ENCODE measurements at places on chromosomes 4 and X.

GRCh38 chrX:45295259-45295986 is 94.7 kb upstream of the DIPK2B start:
- DNase-seq = no peak

DNA sequence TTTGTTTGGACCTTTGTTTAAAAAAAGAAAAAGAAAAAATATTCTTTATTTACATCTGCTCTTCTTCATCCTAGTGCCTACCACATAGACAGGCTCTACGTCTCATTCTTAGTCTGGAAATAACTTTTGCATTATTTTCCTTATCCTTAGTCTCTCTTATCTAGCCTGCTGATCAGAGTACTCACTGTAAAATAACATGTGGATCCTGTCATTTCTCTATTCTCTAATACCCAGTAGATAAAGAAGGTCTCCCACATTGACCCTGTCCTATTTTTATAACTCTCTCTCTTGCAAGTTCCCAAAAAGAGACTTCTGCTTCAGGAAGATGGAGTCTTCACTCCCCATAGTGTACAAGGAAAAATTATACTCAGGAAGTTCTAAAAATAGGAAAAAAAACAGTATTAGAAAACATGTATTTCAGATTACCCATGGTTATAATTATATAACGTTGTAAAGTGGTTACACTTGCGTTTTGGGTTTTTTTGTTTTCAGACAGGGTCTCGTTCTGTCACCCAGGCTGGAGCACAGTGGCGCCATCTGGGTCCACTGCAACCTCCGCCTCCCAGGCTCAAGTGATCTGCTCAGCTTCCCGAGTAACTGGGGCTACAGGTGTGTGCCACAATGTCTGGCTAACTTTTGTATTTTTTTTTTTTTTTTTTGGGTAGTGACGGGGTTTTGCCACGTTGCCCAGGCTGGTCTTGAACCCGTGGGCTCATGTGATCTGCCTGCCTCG is 23.8 kb downstream of the ZFX start:
- DNase-seq = no peak

GRCh38 chr4:99615170-99615820 is 40.7 kb downstream of the MTTP start:
- DNase-seq = no peak

- no peak for DNase-seq
Measured at GRCh38 chrX:100264200-100264599, 145.9 kb downstream of the PCDH19 start.

GRCh38 chr4:78737035-78737434 is 39.1 kb upstream of the BMP2K start:
- no peak for DNase-seq

DNA sequence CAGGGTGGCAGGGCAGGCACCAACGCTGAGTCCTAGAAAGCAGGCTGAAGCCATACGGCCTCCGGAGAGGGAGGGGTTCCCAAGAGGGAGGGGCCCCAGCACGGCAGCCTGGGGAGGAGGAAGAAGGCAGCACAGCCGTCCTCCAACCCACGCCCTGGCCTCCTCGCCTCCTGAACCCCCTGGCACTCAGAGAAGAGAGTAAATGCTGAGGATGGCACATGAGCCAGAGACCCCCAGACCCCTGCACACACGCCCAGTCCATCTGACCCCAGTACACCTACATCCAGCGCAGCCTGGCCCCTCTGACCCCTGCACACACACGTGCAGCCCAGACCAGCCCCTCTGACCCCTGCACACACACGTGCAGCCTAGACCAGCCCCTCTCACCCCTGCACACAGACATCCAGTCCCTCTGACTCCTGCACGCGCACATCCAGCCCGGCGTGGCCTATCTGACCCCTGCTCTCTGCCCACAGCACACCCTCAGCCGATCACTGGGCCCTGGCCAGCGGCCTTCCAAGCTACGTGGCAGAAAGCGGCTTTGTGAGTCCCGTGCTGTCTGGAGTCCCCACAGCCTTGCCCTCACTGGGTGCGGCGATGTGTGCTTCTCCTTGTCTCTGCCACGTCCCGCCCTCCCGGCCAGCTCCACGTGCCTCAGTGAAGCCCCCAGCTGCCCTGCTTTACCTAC is 18.5 kb downstream of the ATP5ME start:
- no peak for DNase-seq

GRCh38 chrX:118058924-118059323 is 57.7 kb downstream of the KLHL13 start:
- DNase-seq = no peak

DNA sequence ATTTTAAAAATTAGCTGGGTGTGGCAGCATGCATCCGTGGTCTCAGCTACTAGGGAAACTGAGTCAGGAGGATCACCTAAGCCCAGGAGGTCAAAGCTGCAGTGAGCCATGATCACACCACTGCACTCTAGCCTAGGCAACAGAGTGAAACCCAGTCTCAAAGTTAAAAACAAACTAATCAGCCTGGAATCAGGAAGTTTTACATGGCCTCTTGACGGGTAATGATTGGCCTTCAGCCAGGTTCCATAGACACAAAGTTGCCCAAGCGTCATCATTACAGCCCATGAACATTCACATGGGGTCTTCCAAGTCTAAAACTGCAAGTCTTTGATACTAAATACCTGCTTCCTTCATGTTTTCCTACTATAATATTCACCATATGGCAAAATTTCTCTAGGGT is 10.0 kb upstream of the RGN start:
- DNase-seq = no peak

DNA sequence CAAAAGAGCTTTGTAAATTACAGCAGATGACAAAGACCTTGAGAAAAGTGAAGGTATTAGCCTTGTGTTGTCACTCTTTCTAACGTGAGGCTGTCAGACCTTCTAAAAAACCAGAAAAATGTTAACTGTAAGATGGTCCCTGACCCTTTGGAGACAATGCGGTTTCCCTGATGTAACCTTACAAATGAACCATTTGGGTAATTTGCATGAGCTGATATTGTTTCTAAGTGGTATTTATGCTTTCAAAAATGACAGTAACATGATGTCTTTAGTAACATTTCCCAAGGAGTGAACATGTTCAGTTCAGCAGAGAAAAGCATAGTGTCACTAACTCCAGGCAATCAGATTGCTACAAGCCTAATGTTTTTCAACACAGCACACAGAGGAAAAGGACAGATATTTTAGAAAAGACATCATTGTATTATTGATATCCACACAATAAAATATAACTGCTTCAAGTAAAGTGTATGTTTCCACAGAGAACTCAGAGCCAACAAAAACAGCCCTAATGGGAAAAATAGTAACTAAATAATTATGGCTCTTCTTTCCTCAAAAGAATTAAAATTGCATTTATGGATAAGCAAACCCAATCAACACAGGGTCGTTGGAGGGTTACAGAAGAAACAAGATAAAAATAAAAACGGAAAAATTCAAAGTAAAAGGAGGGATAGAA is 434.4 kb downstream of the KCNIP4 start:
- no peak for DNase-seq

Measured in CD4-positive, alpha-beta T cell treated with Interleukin-12 subunit alpha and Interleukin-12 subunit beta, for 1 hour (primary cell).